ENCODE measurements at places on chromosomes 6 and 20.

DNA sequence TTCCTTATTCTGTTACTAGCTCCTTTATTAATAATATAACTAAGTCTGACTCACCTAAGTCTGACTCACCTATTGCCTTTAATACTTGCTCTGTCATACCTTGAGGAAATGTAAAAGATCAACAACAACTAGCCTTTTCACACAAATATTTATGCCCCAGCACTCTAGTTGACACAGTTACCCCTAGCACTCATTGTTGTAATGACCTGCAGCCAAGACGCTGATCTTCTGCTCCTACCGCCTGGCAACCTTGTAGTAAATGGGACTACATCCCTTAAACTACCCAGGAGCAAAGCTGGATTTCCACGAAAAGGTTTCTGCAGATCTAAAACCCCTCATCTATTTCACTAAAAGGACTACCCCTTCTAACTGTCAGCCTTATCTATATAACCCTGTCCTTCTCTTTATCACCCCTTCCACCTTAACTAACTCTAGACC lies 90.0 kb downstream of the PLG start:
- no peak for DNase-seq

GRCh38 chr6:163513570-163514166 lies 99.2 kb downstream of the QKI start:
- DNase-seq: peak; percentile 58

GRCh38 chr20:1720845-1721475 lies 63.4 kb upstream of the SIRPG start:
- no peak for DNase-seq

DNA sequence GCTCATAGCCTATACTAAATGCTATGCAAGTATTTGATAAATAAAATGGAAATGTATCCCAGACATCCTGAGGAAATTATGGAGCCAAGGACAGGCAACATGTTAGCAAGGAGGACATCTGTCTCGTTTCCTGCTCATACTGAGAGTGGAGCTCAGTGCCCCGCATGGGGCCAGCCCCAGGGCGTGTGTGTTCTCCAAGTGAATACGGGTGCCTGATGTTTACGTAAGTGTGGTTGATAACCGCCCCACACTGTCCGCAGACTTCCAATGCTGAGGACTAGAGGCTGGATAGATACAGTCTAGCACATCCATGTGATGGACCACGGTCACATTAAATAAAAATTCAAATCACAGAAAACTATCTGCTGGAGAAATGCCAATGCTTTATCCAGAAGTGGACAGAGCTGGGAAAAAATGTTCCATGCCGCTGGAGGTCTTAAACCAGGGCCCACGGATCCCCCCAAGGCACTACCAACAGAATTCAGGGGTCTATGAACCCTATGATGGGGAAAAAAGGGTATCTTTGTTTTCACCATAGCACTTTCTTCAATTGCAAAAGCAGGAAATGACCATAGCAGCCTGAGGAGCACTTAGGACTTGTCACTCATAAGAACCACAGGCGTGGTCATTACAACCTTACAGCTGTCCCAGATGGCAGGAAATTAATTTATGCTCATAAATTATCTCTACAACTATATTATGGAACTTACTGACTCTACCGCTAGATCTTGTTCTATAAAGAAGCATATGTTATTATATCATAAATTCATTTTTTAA lies 24.9 kb downstream of the TGM2 start:
- DNase-seq: no peak

GRCh38 chr20:63461104-63461763 lies 11.2 kb downstream of the KCNQ2 start:
- DNase-seq: peak; percentile 26

GRCh38 chr20:5374171-5374570 lies 57.4 kb upstream of the PROKR2 start:
- no peak for DNase-seq

Data from OCI-M1 (cell line).